Adipocyte (in vitro differentiated cells): ENCODE measurements at places on chromosomes 11 and 22.

- DNase-seq: no peak
Observed at GRCh38 chr11:58928691-58929090, 10.6 kb upstream of the GLYATL1 start.

DNA sequence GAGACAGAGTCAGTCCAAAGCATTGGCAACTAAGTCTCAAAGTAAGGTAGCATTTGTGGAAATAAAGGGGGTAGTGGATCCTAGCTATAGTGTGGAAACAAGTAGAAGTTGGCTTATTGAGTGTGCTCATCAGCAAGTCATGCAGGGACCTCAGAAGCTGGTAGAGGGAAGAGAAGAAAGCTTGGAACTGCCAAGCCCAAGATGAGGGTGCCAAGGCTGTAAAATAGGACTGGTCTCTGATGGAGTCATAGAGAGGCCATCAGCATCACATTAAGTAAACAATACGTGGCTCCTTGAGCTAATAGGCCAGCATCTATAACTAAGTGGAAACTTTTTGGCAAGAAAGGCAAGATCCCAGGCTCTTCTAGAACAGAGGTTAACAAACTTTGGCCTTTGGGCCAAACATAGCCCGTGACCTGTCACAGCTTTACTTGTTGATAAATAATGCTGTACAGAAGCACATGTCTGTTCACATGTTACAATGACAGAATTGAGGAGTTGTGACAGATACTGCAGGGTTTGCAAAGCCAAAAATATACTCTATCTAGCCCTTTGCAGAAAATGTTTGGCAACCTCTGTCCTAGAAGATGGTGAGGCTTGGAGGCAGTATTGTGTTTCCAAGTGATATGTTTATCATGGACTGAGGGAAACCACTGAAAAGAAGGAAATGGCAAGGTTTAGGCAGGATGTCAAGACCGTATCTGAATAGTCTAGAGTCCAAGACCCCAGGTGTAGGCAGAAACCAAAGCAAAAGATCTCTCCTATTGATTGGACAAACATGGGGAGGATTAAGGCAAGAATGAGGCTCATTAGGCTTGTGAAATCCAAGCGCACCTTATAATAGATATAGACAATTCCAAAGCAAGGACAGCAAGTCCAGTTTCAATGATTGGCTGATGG, 62.5 kb upstream of the CD44 start:
- DNase-seq: no peak

- DNase-seq: peak; percentile 2
Observed at GRCh38 chr11:118012083-118012669, 26.0 kb downstream of the IL10RA start.

- no peak for DNase-seq
Observed at GRCh38 chr11:15764326-15764725, 592.0 kb downstream of the SOX6 start.

- DNase-seq: peak; percentile 91
Observed at GRCh38 chr11:7571640-7572000, 57.8 kb downstream of the PPFIBP2 start.

DNA sequence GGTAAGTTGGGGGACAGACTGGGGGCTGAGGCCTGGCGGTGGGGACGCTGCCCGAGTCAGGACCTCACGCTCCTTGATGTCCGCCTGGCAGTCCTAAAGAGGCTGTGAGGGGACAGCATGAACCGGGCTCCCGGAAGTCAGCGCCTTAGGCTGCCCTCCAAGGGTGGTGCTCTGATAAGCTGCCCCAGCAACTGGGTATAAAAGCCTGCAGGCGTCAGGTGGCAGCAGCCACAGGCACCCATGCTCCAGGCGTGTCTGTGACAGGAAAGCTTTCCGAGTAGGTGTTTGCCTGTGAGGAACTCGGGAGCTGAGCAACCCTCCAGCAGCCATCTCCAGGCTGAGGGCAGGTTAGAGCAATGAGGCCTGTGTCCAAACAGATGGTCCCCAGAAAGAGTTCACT, 53.0 kb downstream of the ST3GAL4 start:
- no peak for DNase-seq

GRCh38 chr11:46920755-46921154, 2.4 kb upstream of the LRP4 start:
- DNase-seq: peak; percentile 92

DNA sequence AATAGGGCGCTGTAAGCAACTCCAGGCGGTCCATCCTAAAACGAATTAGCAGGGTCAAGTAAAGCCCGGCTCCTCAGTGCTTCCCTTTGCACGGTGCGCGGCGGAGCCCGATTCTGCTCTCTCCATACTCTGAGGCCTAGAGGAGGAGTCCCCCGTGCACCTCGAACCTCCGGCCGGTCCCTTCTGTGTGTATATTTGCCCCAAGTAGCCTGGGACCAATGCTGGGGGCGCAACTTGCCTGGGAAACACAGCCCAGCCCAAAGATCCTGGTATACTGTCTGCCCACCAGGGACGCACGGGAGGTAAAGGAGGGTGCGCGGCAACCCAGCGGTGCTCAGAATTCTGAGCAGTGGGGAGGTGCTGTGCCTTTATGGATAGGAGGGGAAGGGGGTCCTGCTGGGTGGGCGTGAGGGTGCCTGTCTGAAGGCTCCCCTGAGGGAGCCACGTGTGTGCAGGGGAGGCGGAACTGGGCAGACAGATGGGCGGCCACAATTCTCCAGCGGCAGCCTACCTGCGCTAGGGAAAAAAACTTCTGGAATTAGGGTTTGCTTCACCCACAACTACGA, 4.8 kb upstream of the TBX1 start:
- no peak for DNase-seq

- DNase-seq: no peak
Observed at GRCh38 chr11:15117751-15118150, 3.0 kb downstream of the INSC start.

GRCh38 chr22:28978158-28978557, 83.5 kb downstream of the C22orf31 start:
- DNase-seq: peak; percentile 31

GRCh38 chr11:38153985-38154384, 1555.9 kb upstream of the RAG2 start:
- no peak for DNase-seq

- peak; percentile 32 for DNase-seq
Observed at GRCh38 chr11:31995525-31996094, 95.3 kb upstream of the RCN1 start.

- DNase-seq: no peak
Observed at GRCh38 chr11:120610111-120610510, 98.6 kb downstream of the GRIK4 start.

DNA sequence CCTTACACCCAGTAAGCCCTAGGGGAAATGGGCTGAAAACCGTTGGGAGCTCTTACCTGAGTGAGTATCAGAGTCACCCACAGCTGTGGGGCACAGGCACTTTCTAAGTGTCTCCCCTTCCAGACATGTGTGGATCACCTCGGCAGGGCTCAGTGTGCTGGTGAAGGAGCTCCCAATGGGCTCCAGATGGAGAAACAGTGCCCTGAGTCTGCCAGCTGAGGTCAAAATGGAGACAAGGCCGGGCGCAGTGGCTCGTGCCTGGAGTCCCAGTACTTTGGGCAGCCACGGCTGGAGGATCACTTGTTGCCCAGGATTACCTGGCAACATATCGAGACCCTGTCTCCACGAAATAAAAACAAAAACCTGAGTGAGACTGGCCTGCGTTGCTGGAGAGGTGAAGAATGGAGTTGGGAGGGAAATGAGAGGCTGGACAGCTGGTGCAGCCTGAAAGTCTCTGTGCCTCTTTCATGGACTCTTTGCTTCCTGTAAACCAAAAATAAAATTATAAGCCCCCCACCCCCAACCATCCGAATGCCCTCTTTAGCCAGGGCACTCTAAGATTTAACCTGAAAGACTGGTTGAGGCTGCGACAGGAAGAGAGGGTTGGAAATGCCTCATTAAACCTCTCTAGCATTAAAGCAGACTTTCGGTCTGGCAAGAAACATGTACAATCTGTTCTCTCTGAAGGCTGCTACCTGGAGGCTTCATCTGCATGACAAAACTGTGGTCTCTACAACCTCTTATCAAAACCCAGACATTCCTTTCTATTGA, 111.8 kb downstream of the SNX19 start:
- DNase-seq: no peak

GRCh38 chr11:71998649-71999310, at the start of gene IL18BP:
Gene IL18BP (plus strand): TSS chr11:71998909. CDS start chr11:71999985, 1,076 bp downstream.
- DNase-seq: no peak

GRCh38 chr11:86724137-86724536, 51.7 kb upstream of the ME3 start:
- DNase-seq: no peak

GRCh38 chr11:67397536-67397935, 4.1 kb downstream of the PPP1CA start:
- DNase-seq: no peak

DNA sequence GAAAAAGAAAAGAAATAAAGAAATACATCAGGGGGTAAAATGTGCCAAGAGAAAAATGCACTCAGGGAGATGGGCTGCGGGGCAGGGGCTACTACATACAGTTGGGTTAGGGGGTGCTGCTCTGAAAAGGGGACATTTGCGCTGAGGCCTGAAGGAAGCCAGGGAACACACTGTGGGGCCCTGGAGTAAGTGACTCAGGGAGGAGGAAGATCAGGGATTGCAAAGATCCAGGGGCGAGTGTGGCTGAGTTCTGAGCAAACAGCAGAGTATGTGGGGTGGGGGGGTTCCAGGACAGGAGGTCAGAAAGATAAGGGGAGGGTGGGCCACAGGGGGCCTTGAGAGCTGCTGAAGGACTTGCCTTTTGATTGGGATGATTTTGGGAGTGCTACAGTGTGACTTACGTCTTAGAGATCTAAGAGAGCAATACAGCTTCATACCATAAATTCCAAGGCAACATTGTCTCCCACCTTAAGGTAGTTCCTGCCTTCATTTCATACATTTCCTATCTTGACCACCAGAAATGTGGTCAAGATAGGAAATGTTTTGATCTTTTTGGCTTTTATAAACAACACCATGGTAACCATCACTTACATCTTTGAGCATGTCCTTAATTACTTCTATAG, 5.8 kb downstream of the A4GALT start:
- no peak for DNase-seq

- no peak for DNase-seq
Observed at GRCh38 chr11:1487091-1487850, 692 bp upstream of the MOB2 start.

DNA sequence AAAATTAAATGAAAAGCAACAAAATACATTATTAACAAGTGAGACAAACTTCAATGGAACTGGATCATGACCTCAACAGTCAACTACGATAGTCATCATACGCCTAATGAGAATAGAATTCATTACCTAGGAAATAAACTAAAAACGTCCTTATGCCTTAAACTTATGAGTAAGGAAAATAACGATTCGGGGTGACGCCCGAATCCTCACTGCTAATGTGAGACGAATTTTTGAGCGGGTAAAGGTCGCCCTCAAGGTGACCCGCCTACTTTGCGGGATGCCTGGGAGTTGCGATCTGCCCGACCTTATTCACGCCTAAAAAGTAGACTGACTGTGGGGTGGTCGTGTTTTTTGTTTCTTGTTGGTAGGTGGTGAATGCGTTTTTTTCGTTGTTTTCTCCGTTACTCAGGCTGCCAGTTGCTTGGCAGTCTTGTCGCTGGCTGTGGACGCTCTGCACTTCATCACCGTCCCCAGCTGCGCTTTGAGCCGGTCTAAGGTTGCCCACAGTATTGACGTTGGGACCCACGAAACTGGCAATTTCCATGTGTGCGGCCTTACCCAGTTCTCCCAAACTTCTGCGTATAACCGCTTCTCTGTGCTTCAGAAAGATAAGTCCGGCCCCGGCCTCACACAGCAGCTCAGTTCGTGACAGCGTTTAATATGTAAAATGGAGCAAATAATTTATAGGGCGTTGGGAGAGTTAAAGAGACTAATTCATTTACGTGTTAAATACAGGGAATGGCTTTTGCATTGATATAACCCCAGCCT, 593 bp upstream of the POLDIP3 start:
- peak; percentile 94 for DNase-seq

DNA sequence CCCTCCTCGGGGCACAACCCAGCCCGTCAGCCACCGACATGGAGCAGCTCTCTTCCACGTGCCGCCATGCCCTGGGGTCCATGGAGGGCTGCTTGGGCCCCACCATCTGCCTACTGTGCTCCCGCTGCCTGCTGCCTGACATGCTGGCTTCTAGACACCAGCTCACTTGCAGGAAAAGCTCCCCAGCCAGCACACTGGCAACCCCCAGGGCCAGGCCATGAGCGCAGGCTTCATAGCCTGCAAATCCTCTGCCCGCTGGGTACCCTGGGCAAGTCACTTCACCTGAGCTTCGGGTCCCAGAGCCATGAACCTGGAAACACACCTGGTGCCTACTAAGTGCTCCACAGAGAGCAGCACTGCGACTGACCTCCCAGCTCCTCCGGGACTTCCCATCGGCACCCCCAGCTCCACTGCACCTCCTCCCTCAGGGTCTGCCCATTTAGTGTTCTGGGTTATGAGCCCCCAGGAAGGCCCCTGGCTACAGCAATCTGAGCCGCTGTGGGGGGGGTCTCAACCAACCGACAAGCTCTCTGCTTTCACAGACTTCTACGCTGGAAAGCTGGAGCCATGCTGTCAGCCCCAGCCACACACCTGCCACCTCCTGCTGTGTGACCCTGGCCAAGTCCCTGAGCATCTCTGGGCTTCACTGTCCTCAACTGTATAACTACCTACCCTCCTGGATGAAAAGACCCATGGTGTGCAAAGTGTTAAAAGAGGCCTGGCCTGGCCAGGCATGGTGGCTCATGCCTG, 139.2 kb downstream of the CRYBB2 start:
- no peak for DNase-seq

GRCh38 chr11:57643802-57644201, 5.9 kb downstream of the YPEL4 start:
- DNase-seq: no peak

- DNase-seq: no peak
Observed at GRCh38 chr11:96180341-96180740, 162.7 kb downstream of the MAML2 start.

- DNase-seq: no peak
Observed at GRCh38 chr11:5286901-5287300, 14.8 kb downstream of the OR51B4 start.

GRCh38 chr11:25779033-25779432, 552.9 kb upstream of the ANO3 start:
- no peak for DNase-seq

DNA sequence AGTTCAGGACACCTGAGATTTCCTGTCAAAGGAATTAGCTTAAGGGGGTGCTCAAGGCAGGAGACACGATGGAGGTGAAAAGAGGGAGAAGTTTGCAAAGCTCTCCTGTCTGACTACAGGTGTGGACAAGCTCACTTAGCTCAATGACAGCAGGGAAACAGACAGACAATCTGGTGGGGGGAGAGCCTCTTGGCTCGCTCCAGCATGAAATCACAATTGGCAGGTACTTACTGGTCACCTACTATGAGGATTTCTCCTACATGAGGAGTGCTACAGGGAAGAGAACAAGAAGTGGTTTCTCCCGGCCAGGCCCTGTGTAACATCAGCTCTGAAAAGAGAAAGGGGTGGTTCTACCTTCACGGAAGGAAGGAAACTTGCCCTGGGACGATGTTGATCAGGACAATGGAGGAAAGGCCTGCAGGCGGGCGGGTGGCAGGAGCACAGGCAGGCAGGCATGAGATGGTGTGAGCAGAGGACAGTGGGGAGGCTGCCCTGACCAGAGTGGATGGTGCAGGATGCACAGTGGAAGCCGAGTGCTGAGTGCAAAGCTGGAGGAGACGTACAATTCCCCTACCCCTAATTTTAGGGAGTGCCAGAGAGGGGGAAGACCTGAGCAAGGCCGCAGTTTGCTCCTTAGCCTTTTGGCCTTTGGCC, 57.9 kb upstream of the CRTAM start:
- DNase-seq: no peak
